ENCODE measurements at places on chromosomes 1 and 21.
A peak's percentile ranks its signal among the peaks of the same experiment; 100 is the strongest.

GRCh38 chr1:156815307-156815826 is 1.3 kb downstream of the SH2D2A start:
- DNase-seq: no peak

DNA sequence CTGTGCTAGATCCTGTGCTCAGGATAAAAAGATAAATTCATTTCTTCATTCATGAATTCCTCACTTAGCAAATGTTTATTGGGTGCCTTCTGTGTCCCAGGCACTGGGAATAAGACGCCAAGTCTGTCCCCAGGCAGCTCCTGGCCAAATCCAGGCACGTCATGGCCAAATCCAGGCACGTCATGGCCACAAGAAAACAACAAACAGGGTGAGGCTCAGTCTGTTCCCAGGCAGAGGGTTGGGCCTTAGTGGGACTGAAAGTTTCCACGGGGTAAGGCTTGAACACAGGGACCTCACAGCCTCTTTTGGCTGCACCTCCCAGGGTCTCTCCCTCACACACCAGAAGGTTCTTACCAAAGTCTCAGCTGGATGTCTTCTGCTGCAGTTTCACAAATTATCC is 95.7 kb downstream of the PAX7 start:
- DNase-seq: no peak

DNA sequence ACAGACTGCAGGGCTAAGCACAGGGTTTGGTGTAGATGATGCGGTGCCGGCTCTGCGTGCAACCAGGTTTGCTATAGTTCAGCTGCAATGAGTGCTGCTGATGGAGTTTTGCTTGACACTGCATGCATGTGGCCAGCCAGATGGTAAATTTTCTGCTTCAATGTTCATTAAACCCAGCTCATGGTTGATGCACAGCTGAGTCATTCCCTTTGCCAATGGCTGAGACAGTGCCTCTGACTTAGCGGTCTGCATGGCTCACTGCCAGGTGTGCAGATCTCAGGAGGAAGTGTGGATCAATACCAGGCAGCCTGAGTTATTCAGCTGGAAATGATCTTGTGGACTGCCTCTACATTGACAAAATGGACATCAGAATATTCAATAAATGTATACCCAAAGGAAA is 172.7 kb upstream of the ZP4 start:
- no peak for DNase-seq

DNA sequence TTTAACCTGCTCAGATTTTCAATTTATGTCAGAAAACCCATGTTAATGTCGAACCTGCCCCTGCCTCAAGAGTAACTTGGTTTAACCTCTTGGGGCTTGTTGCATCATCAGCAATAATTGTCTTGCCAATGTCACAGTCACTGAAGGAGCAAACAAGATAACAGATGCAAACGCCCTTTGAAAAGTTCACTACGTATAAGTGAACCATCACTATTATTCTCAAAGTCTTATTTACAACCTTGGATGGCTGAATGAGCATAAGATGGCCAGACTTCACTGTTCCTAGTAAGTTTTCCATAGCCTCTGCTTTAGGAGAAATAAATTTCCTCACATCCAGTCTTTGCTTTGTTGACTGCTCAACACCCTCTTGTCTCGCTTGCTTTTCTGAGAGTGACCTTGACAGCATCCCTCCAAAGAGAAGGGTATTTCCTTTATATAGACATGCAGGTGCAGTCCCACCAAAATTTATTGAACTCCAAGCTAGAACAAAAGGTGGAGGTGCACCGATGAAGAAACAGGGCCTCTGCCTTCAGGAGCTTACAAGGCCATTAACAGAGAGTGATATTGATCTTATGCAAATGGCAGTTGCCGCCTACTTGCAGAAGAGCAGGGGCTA is 749 bp upstream of the LRIG2 start:
- no peak for DNase-seq

- peak; percentile 56 for DNase-seq
Measured at GRCh38 chr1:12047120-12047876, 15.8 kb upstream of the TNFRSF8 start.

DNA sequence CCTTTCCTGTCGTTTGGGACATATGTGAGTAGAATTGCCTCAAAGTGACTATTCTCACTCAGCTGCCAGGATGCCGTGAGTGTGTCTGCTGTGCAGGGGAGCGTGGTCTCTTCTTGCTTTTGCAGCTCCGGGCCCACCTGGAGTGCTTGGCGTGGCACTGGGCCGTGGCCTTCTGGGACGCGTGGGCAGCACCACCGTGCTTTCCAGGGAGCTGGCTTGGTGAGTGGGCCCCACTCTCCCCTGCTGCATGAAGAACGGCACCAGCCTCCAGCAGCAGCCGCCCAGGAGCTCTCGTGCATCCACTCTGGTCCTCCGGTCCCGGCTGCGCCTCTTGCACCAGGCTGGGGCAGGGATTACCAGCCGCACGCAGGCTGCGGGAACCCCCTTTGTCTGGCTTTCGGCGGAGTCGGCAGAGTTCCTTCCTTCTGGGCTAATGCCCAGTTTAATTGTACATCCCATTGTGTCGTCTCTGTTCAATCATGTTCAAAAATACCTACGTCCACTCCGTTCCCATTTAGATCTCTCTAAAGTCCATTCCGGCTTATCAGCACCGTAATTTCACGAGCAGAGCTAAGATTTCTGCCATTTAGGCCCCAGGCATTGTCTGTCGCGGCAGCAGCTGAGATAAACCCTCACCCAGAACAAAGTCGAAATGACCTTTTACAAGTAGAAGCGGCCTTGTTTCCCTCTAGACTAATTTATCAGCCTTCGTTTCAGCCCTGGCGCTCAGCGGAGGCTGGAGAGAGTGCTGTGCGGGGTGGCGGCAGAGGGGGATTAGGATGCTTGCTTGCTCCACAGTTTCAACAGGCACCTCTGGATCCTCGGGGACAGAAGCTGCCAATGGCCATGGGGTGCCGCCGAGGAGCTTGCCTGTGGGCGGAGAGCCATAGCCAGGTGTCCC is 129.6 kb downstream of the PRDM16 start:
- no peak for DNase-seq

DNA sequence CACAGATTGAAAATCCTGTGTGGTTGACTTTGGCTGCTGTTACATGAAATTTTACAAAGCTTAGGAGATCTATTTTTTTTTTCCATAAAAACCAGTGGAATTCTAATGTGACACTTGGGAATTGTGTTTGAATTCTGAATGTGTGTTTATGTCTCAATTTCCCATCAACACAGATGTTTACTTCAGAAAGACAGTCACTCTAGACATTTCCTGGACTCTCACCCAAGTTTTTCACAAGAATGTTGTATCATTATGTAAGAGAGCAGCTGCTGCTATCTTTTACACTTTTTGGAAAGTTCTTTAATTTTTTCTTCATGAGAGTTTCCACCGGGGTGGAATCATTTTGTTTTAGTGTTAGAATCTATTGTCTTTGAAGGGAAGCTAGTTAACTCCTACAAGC is 210.1 kb downstream of the GIPC2 start:
- no peak for DNase-seq

DNA sequence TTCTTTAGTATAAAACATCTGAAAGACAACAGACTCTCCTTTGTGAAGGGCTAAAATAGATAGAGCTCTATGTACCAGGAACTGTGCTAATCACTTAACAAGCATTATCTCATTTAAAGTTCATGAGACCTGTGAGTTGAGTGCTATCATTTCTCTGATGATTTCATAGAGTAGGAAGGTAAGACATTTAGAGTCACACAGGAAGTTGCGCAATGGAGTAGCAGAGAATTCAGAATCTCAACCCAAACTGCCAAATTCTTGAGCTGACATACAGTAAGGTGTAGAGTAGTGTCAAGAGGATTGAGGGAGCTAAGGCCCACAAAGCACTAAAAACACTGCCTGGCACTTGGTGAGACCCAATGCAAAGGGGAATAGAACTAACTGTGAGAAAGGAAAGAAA is 384.3 kb downstream of the NTNG1 start:
- no peak for DNase-seq

DNA sequence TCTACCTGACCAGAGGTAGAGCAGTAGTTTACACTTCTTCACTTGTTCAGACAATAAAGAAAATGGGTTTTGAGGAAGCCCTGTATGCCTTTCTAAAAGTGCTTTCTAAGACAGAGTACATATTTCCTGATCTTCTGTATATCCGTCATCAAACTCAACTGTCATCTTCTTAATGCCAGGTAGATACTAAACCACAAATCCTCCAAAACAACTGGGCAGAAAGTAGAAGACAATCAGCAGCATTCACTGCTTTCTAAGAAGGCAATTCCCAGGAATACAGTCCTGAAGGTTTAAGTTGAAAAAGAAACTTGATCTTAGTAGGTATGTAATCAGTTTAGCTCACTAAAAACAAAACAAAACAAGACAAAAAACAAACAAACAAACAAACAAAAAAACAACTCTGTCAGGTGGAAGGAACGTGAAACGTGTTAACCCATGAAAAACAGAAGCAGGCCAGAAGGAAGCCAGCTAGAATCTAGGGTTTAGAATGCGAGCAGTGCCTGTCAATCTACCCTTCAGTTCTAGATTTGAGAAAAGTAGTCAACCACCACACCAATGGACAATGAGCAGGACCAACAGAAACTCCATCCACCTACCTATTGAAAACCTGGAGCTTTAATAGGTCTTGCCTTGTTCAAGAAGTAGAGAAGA is 59.2 kb downstream of the LEPR start:
- no peak for DNase-seq

DNA sequence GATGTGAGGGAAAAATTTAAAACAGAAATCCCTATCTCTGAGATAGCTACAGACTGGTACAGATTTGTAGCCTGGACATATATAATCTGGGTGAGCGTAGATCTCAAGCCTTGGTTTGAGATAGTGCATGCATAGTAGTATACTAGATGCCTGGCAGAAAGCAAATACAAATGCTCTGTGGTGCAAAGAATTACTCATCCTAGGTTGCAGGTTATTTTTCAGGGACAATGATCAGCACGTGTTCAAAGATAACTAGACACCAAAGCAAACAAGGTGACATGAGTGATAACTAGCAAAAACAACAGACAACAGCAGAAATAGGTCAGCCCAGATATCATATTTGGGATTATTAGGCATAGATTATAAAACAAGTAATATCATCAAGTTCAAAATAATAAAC is 292.5 kb downstream of the HLX start:
- DNase-seq: no peak

GRCh38 chr21:28644762-28645161 is 347.9 kb downstream of the LTN1 start:
- no peak for DNase-seq

DNA sequence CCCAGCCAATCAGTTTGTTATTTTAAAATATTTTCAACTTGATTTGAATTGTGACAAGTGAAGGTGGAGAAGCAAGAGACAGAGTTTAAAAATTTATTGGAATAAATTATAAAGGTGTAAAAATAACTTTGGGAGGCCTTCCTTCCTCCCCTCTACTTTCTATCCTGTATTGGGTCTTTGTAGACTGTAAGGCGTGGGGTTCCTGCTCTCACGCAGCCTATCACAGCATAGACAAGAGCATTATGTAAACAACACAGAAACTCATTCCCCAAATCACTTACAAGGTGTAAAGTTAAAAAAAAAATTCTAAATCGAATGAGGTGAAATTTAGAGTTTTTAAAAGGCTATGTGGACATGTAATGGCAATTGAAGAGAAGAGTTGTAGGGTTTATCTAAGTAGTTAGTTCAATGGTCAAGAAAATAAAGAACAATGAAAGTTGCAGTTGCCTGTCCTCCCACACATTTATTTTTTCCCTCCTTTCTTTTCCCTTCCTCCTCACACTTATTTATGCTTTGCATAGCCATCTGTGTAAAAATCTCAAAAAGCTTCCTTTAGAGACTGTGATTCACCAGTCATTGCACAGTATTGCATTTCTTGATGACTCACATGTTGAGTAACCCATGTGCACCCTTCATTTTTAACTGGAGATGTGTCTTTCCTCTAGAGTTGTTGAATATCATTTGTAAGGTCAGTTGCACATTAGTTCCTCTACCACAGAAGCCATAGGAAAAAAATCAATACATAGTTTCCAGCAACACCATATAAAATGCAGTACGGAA is 242.2 kb downstream of the PTPRC start:
- DNase-seq: peak; percentile 15

DNA sequence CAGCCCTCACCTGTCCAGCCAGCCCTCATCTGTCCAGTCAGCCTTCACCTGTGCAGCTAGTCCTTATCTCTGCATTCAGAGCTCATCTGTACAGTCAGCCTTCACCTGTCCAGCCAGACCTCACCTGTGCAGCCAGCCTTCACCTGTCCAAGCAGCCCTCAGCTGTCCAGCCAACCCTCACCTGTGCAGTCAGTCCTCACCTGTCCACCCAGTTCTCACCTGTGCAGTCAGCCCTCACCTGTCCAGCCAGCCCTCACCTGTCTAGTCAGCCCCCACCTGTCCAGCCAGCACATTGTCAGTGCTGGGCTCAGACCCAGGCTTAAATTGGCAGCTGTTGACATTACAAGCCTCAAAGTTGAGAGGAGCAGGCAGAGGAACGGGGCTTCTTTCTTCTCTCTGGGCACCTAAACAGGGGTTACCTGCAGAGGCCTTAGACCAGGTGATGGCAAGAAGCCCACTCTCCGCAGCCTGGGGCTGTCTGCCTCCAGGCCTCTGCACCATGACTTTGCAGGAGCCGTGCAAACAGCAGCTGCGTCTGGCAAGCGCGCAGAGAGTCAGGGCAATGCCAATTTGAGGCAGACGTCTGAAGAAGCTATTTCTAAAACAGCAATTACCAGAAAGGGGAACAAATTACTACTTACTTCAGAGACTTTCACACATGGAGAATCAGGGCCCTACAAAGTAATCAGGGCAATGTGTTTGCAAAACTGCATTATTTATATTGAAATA is 506.1 kb downstream of the NPHP4 start:
- no peak for DNase-seq

GRCh38 chr1:6490181-6491080 is 1.0 kb downstream of the PLEKHG5 start:
- DNase-seq: no peak

Data from activated CD4-positive, alpha-beta T cell treated with anti-CD3 and anti-CD28 coated beads, Interleukin-2, amount 50 U/mL, for 24 hours (primary cell).